ENCODE measurements at places on chromosomes 12 and 14. TPM values are rescaled to one million over a fixed set of nuclear protein-coding genes. Genes with fewer than 3 reads are reported as not detected.

The PPP1R12A gene
- 240 TPM for total RNA-seq

The STAB2 gene
- total RNA-seq = not detected

The TRHDE gene
- total RNA-seq = 21.3 TPM

The C12orf60 gene
- total RNA-seq = 1.3 TPM

The IL26 gene
- total RNA-seq = not detected

The TSPAN19 gene
- 1.3 TPM for total RNA-seq

The LRRC10 gene
- not detected for total RNA-seq

The NUDT14 gene
- total RNA-seq = 24.1 TPM

The SYNDIG1L gene
- total RNA-seq = 1.3 TPM

The GTF2A1 gene
- total RNA-seq = 47.6 TPM

The SERPINA10 gene
- total RNA-seq = not detected

The NKX2-1 gene
- total RNA-seq = 1.6 TPM
